Kidney (tissue), 22 donors: ENCODE measurements at places on chromosomes 1 and 21. TPM values are rescaled to one million over a fixed set of nuclear protein-coding genes. Genes with fewer than 3 reads are reported as not detected.

PLD5 gene
- total RNA-seq = 0.47 TPM

HNRNPCL4 gene
- total RNA-seq = not detected

FHL3 gene
- total RNA-seq = 19.6 TPM

SHISAL2A gene
- 2.5 TPM for total RNA-seq

TBX15 gene
- total RNA-seq = 0.82 TPM

CNKSR1 gene
- 19.7 TPM for total RNA-seq

HDAC1 gene
- total RNA-seq = 89.7 TPM

SLAMF8 gene
- total RNA-seq = 12.0 TPM

OR2L2 gene
- 0.09 TPM for total RNA-seq

ATP6V1G3 gene
- 1.9 TPM for total RNA-seq

ERICH3 gene
- 0.50 TPM for total RNA-seq

CFAP57 gene
- 2.3 TPM for total RNA-seq

HPCA gene
- total RNA-seq = 0.28 TPM

PADI4 gene
- total RNA-seq = 0.35 TPM

TNFRSF9 gene
- 0.54 TPM for total RNA-seq

ZNF593OS gene
- not detected for total RNA-seq

C1orf167 gene
- 4.2 TPM for total RNA-seq

ADAM30 gene
- total RNA-seq = not detected

SPRR2B gene
- not detected for total RNA-seq

RAB7B gene
- total RNA-seq = 2.0 TPM

KIAA0040 gene
- 34.1 TPM for total RNA-seq

CBS gene
- total RNA-seq = 32.1 TPM

MASP2 gene
- not detected for total RNA-seq

TOMM20 gene
- total RNA-seq = 102 TPM

AGMAT gene
- 6.2 TPM for total RNA-seq

FCRL6 gene
- total RNA-seq = 1.4 TPM

CD34 gene
- 50.9 TPM for total RNA-seq

ZNF648 gene
- not detected for total RNA-seq

RPRD2 gene
- total RNA-seq = 40.4 TPM

KIF26B gene
- total RNA-seq = 10.7 TPM

PTPN22 gene
- total RNA-seq = 6.6 TPM

NUDT4B gene
- total RNA-seq = not detected

SHE gene
- 18.1 TPM for total RNA-seq

PROX1 gene
- 6.6 TPM for total RNA-seq

C1QC gene
- total RNA-seq = 287 TPM

RRP15 gene
- total RNA-seq = 21.4 TPM

FLG2 gene
- total RNA-seq = not detected

OR2T35 gene
- 0.28 TPM for total RNA-seq

TMEM269 gene
- total RNA-seq = 0.22 TPM

KCNA3 gene
- 6.7 TPM for total RNA-seq

CLCA1 gene
- total RNA-seq = not detected

OR2L13 gene
- total RNA-seq = not detected

EXO1 gene
- total RNA-seq = 0.69 TPM

TMEM125 gene
- 17.5 TPM for total RNA-seq

SLC30A2 gene
- total RNA-seq = 34.4 TPM

KCNN3 gene
- total RNA-seq = 5.6 TPM

DYNLT4 gene
- 1.2 TPM for total RNA-seq

ATP1A4 gene
- 0.19 TPM for total RNA-seq

TRAPPC10 gene
- 48.5 TPM for total RNA-seq

ELF3 gene
- 400 TPM for total RNA-seq

FMO3 gene
- total RNA-seq = 19.3 TPM
